ENCODE measurements at places on chromosomes 11 and 22.

- no peak for DNase-seq
These were observed 19.0 kb downstream of the TENM4 start for GRCh38 chr11:79421820-79422219.

DNA sequence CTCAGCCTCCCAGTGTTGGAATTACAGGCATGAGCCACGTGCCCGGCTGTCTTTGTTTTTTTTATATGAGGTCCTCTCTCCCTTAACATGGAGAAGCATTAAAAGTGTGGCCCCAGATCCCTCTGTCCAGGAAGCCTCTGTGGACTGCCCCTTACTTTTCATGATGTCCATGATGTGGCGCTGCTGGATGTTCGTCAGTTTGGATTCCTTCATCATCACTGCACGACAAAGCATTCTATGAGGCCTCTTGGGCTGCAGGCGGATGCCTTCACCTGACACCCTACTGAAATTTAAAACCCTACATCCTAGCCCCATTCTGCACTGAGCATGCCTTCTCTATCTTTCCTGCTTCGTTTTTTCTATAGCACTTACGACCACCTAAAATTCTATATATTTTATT, 2.1 kb downstream of the C22orf23 start:
- no peak for DNase-seq

DNA sequence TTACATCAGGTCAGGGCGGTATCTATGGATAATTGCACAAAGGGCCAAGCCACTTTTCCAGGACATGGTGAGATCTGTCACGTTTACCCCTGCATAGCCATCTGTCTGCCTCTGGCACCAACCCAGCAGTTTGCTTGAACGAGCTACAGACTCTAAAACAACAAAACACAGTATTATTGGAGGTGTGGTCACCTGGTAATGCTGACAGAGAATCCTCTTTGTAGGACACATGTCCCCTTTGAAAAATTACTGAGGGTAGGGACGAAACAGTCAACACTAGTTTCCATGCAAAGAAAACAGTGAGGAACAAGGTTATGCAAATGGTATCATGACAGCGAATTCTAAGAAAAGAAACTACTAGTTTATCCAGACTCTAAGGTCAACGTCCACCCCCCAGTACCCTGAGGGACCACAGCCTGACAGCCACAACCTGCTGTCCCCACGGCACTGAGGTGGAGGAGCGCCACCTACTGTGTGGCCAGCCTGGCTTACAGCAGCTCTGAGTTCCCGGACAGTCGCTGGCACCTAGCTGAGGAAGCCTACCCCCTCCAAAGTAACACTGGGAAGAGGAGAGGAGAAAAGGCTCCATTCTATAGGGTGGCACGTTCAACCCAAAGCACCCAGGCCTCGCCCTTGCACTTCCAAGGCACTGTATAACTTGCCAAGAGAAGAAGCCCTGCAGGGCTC, 117.4 kb upstream of the BID start:
- DNase-seq = no peak

GRCh38 chr11:8085011-8085645, 4.1 kb downstream of the TUB start:
- no peak for DNase-seq

DNA sequence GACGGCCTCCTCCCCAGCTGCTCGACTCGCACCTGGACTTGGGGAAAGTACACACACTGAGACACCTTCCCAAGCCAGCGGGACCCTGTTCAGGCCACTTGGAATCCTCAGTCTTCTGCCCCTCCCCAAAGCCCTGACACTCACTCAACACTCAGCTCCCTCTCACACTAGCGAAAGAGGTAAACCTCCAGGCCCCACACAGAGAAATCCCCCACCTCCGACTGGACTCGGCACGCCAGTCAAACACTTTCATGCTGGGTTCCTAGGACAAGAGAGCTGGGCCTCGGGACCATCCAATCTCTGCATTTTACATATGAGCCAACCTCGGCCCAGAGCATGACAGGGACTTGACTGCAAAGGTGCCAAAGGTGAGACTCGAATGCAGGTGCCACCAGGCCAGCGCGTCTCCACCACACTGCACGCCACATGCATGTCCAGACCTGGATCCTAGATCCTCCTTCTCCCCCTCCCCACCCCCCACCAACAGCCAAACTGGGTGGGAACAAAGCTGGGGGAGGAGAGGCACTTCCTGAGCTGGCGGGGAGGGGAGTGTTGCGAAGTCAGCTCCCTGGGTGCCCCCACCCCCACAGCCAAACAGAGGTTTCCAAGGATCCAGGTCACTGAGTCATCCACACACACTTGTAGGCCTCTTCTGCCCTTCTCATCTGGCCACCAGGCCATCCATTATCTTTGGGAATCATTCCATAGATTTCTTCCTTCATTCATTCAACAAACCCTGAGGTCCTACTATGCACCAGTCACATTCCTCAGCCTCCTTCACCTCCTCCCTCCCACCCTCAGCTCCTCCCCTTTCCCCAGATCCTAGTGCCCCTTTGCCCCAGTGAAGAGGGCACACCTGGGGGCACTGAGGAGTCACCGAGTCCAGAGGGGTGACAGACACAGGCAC, 10.7 kb upstream of the CD5 start:
- DNase-seq = peak; percentile 22

Data from EL (cell line).